ENCODE measurements at places on chromosomes 5 and 9.

DNA sequence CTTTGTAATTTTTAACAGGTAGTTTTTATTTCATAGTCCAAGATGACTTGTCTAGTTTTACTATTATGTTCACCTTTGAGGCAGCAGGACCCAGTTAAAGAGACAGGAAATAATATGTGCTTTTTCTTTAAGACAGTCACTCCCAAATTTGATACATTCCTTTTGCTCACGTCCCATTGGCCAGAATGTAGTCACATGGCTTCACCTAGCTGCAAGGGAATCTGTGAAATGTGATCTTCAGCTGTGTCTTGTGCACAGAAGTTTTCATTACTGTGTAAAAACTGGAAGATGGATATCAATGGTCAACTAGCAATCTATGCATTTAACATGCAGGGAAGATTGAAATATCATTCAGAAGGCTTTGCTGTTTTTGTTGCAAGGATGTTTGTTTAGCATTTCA lies 41.1 kb downstream of the XRCC4 start:
- no peak for DNase-seq

- no peak for DNase-seq
These were observed 159.4 kb downstream of the CEMIP2 start for GRCh38 chr9:71608825-71609447.

DNA sequence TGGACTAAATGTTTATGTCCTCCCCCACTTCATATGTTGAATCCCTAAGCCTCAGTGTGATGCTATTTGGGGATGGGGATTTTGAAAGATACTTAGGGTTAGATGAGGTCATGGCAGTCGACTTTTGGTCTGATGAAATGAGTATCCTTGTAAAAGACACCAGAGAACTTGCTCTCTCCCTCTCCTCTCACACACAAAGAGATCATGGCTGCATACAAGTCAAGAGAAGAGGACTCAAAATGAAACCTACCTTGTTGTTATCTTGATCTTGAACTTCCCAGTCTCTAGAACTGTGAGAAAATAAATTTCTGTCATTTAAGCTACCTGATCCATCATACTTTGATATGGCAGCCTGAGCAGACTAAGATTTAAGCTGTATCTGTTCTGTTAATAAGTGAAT lies 144.0 kb upstream of the HAPLN1 start:
- no peak for DNase-seq

GRCh38 chr5:98839469-98840383 lies 66.3 kb downstream of the RGMB start:
- no peak for DNase-seq

DNA sequence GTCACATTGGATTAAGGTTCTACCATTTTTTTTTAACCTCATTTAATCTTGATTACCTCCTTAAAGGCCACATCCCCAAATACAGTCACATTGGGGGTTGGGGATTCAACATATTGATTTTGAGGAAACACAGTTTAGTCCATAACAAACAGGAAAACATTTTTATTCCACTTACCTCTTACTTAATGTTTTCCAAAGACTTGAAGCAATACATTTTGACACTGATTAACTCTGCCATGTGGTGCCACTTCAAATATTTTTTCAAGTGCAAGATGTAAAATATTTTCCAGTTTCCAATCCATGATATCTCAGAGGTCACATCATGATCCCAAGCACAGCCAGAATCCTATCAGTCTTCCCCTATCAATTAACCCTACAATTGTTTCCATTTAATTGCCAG lies 548.0 kb downstream of the CSNK1G3 start:
- DNase-seq: no peak

DNA sequence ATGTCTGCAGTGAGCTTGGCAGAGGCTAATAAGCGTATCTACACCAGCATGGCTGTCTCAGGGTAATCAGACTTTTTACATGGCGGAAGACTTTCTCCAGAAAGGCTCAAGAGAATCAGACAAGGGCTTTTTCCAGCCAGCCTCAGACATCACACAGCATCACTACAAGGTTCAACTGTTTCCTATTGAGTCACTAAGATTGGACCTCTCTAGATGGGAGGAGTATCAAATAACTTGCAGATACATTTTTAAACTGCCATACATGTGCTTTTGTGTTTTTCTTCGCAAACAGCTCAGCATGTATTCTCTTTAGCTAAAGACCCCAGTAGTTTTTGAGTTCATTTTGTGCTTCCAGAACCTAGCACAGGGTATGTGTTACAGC lies 22.9 kb upstream of the PIK3R1 start:
- no peak for DNase-seq

DNA sequence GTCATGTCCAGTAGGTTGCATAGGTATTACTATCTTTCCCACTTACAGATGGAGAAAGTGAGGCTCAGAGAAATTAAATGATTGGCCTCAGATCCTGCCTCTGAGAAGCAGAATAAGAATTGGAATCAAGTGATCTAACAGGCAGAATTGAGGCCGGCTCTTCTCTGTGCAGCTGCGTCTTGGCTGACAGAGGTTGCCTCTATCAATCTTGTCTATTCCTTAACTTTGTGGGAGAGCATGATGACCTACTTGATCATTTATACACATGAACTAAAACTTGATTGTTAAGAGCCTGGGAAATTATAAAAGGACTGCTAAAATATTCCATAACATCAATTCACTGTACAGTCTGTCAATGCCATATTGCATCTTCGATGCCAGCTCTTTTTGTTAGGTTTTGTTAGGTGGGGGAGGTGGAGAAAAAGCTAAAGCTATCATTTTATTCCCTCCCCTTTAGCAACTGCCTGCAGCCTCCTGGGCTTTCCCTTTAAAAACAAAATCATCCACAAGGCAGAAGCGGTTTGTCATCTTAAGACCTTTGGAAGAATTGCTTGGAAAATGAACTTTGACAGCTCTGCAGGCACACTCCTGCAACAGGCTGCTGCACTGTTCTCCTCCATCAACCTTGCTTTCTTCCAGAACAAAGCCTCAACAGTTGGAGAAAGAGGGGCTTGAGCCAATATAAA lies 247.4 kb downstream of the SMARCA2 start:
- no peak for DNase-seq

DNA sequence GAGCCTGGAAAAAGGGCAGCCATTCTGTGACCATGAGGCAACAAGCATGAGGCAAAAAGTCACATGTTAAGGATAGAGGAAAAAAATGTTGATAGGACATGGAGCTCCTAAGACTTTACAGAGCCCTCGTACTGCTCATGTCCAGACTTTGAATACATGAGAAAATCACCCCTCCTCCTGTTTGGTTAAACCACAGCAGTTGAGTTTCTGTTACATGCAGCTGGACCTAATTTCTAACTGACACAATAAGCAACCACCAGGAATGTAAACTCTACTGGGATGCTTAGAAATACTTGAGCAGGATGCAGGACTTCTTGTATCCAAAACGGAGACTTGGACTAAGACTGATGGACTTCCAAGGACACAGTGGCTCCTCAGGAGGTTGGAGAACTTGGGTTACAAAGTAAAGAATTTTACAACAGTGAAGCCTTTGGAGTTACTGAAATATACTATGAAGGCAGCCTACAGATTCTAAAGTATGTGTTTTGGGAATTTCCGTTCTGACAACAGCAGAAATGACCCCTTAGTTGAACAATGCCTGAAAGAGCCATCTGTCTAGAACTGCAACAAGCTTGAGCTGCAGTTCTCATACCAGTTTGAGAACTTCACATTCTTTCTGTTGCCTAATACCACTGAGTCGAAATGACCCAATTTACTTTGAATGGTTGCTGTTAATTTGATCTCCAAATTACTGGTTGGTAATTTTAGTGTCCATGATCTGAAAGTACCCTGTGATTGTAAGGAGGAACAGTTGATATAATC lies 268.9 kb downstream of the PIK3R1 start:
- no peak for DNase-seq

DNA sequence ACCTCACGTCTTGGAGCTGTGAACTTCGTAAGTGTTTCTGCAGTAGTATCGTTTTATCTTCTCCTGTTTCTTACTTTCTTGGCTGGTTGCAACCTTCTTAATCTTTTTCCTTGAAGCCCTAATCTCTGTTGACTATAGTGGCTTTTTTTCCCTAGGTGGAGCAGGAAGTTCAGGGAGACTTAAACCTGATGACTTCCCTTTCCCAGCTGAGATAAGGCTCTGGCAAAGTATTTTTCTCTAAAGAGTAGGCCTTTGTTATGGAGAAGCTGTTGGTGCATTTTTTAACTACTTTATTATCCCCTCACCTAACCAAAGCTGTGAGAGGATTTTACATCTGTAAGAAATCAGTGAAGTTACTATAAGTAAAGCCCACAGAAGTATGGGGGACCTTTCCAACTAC lies 723.1 kb upstream of the RIOK2 start:
- DNase-seq: no peak

- DNase-seq: no peak
These were observed 27.2 kb downstream of the ENC1 start for GRCh38 chr5:74613283-74613682.

Measured in CD8-positive, alpha-beta T cell (primary cell).